Left forelimb (tissue), 1 donor: ENCODE measurements at places on chromosomes 2 and 18.

DNA sequence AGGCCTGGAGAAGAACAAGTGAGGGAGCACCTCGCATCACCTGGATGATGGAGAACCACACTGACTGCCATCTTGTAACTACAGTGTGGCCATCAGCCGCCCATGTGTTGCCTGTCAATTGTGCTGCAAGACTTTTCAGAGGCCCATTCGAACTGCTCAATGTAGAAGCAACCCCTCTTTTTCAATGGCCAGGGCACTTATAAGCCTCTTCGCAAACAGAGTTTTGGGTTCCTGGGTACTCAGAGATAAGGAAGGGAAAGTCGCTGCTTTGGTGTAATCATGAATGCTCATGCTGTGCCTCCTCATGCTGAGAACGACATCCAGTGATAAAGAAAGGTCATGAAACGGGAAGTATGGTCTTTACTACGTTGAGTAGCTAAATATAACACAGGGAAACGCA lies 143.9 kb upstream of the SLC39A10 start:
- DNase-seq: no peak

- no peak for DNase-seq
Observed at GRCh38 chr2:207632575-207633493, 7.6 kb upstream of the METTL21A start.

GRCh38 chr2:109176928-109177327 lies 47.9 kb downstream of the SH3RF3 start:
- DNase-seq: no peak

DNA sequence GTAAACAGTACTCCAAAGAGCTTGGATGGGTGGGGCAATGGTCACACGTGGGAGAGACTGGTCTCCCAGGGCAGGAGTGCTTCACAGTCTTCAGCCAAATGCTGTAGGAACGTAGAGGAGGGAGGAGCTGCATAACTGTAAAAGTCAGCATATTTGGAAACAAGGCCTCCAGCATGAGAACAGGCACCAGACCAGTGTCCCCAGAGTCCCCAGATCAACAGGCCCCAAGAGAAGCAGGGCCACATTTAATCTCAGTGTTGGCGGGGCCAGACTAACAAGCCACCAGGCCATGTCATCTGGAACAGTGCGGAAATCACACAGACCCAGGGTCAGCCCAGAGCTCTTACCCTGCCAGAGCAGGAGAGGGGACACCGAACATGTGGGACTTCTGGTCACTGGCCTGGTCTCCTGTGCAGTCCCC lies 63.2 kb downstream of the ADCY3 start:
- no peak for DNase-seq

GRCh38 chr2:119126650-119127049 lies 31.9 kb downstream of the C1QL2 start:
- DNase-seq: no peak

DNA sequence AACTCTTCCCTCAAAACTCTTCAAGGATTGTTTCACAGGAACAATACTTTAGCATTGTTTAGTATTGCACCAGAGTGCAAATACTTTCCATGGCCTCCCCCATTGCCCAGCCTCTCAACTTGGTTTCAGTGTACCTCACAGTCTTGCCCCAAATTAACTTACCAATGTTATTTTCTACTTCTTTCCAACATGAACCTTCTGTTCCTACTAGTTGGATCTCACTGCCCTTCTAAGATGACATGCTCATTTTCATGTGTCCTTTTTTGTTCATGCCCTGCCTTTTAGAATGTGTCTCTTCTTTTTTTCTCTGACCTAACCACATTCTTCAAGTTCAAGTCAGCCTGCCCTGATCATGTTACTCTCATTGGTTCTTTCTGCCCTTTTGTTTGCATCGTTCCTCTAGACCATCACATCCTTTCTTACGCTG lies 4.1 kb downstream of the SPATS2L start:
- DNase-seq: no peak

DNA sequence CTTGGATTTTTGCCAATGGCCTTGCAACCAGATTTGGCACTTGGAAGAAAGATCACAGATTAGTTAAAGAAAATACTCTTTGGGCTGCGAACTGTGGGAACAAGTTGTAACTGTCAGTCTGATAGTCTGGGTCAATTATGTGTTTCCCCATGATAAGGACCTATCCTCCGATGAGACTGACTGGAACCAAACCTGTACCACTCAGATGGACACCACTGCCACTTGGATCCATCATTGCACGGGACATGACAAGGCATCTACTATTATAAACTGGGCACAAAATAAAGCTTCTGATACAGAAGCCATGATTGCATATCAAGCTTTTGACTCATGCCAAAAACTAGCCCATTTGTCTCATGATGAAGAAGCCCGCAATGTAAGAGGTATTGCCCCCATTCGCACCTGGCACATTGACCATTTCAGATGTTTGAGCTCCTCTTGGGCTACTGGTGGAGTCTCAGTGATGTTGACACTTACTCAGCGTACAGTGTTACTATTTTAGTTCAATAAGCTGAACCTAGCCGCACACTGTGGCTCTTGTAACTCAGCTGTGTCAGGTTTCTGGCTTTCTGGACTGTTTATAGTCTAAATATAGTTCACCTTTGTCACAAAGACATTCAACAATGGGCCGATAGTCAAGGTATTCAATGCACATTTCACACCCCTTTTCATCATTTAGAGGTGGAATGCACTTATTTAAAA lies 179.8 kb upstream of the RBBP8 start:
- no peak for DNase-seq

- DNase-seq: no peak
Observed at GRCh38 chr2:215862351-215862771, 151.0 kb downstream of the MREG start.

GRCh38 chr2:187263675-187264560 lies 184.1 kb downstream of the CALCRL start:
- DNase-seq: no peak

DNA sequence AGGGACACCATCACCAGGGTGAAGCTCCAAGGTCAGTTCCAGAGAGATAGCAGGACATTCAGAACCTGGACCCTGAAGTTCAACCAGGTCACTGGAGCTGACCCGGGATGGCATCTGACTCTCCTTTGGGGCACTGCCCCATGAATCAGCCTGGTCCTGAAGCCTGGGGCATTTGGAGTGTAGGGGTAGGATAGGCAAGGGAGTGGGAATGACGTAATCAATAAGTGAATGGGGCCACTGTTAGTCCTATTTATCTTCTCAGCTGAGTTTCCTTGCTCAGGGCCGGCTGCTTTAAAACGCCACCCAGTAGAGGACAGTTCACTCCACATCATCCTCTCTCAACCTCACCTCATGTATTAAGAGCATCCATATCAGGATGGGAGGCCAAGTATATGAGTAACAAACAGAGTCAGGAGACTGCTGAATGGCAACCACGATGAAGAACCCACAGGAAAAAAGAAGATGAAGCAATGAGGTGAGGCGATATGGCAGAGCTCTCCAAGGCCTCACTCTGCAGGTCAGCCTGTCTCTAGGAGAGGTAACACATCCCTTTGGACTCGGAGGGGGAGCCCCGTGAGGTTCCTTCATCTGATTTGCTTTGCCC lies 1.8 kb upstream of the RFX8 start:
- DNase-seq: no peak

DNA sequence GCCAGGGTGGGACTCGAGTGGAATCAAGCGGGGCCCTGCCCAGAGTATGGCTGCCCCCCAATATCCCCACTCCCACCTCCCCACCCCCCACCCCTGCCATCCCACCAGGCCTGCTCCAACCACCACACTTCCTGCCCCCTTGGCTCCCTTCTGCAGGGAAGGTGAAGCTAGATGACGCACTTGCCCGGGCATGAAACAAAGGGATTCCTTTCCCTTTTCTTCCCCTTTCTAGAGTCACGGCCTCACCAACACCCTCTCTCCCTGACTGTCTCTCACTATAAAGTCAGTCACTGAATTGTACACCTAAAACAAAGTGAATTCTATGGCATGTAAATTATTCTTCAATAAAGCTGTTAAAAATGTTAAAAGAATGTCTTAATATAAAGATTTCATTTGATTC lies 16.0 kb downstream of the ZBTB7C start:
- DNase-seq: no peak

GRCh38 chr18:79949697-79950487 lies 1.6 kb downstream of the SLC66A2 start:
- peak; percentile 61 for DNase-seq

GRCh38 chr2:11809586-11810236 lies 63.3 kb downstream of the LPIN1 start:
- peak; percentile 33 for DNase-seq

DNA sequence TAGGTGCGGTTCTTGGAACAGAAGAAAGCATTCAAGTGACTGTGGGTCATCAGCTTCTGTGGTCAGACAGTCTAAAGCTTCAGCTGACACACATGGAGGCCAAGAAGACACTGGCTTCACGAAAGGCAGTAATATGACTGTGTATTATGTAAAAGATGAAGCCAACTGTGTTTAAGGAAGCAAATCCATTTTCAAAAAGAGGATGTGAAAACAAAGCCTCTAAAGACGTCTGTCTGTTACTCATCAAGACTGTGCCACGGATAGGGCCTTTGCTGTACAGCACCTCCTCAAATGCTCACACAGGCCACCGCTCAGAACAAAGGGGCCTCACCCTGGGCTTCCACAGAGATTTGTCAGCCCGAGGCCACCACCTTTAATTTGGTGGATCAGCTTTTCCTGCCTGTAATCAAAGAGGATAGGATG lies 21.1 kb upstream of the TMEM163 start:
- no peak for DNase-seq

GRCh38 chr2:29443627-29444026 lies 328.4 kb downstream of the CLIP4 start:
- no peak for DNase-seq

GRCh38 chr2:178264211-178264610 lies 69.9 kb downstream of the OSBPL6 start:
- no peak for DNase-seq

GRCh38 chr2:181677912-181678586 lies 2.3 kb downstream of the NEUROD1 start:
- DNase-seq: peak; percentile 81

- no peak for DNase-seq
Observed at GRCh38 chr2:236008857-236009256, 159.3 kb downstream of the GBX2 start.

- no peak for DNase-seq
Observed at GRCh38 chr18:9048808-9049494, 53.5 kb upstream of the NDUFV2 start.

GRCh38 chr2:79511320-79511951 lies 1.4 kb upstream of the CTNNA2 start:
- peak; percentile 66 for DNase-seq

GRCh38 chr2:238299803-238300202 lies 11.4 kb upstream of the PER2 start:
- DNase-seq: no peak

DNA sequence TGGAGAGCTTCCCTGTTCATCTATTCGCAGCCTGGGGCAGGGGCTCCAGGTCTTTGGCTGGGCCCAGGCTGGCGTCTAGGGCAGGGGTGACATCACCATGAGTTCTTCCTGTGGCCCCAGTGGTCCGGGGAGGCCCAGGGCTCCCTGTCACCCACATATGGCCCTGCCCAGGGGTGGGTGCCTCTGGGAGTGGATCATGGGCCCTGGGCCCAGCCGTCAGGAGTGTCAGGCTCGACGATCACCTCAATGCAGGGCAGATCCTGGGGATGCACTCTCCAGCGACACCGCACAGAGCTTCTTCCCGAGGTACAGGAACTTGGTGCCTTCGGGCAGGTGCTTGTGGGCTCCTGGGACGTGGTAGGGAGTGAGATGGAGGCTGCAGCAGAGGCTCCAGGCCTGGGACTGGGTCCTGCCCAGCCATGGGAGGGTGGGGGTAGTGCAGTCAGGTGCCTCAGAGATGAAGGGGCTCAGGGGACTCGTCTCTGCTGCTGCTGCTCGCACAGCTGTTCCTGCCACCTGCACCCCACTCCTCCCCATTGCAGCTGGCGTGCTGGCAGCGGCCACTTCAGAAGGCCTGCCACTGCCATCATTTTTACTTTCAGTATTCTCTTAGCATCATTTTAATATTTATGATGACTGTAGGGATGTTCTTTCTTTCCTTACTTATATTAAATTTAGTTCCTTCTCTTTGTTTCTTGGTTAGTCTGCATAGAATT lies 196.0 kb upstream of the VRK2 start:
- DNase-seq: no peak

DNA sequence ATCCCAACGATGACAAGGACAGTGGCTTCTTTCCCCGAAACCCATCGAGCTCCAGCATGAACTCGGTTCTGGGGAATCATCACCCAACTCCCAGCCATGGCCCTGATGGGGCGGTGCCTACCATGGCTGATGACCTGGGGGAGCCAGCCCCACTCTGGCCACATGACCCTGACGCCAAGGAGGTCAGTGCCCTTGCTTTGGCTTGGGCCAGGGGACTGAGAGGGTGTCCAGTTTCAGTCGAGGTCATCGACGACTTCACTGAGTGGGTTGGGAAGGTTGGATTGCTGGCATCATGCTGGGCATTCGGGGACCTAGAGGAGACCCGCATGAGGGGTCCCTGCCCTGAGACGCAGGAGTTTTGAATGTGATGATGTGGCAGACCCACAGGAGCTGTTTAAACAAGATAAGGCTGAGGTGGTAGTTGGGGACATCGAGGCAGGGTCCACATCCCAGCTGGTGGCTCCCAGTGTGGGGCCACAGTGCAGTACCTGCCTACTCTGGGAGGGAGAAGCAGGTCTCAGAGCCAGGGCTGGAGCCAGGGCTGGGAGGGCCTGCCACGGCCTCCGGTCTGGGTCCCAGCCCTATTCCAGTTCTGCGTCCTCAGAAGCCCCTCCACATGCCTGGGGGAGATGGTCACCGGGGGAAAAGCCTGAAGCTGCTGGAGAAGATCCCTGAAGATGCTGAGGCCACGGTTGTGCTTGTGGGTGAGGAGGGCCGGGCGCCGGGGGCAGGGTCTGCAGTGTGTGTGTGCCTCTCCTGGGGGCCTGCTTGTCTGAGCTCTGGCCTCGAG lies 6.0 kb downstream of the SLC4A3 start:
- DNase-seq: peak; percentile 55

GRCh38 chr2:65320042-65320725 lies 92.6 kb downstream of the ACTR2 start:
- no peak for DNase-seq

DNA sequence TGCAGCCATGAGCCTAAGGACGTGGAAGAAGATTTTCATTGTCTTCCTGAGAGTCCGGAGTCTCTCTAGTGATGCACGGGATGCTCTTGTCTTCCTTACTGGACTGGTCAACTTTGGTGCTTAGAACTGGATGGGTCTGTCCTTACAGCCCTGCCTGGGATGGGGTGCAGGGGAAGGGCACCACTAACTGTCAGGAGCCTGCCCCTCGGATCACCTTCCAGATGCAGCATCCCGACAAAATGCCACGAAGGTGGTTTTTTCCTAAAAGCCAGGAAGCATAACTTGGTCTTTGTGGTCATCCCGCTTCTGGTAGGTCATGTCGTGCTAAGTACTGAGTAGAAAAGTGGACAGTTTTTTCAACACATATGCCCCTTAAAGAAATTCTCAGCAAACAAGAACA lies 207.4 kb upstream of the TWIST2 start:
- DNase-seq: no peak

DNA sequence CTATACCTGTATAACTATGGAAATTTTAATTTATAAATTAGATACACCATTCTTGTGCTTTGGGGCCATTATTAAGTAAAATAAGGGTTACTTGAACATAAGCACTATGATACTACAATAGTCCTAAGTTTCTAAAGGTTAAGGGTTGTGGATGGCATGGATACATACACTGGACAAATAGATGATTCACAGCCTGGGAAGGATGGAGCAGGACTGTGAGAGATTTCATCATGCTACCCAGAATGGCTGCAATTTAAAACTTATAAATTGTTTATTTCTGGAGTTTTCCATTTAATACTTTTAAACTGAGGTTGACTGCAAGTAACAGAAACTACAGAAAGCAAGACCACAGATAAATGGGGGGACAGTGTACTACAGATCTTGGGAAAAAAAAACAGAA lies 295.8 kb upstream of the ZNF804A start:
- no peak for DNase-seq
